ENCODE measurements at places on chromosomes 12 and 14.
A peak's percentile ranks its signal among the peaks of the same experiment; 100 is the strongest.

DNA sequence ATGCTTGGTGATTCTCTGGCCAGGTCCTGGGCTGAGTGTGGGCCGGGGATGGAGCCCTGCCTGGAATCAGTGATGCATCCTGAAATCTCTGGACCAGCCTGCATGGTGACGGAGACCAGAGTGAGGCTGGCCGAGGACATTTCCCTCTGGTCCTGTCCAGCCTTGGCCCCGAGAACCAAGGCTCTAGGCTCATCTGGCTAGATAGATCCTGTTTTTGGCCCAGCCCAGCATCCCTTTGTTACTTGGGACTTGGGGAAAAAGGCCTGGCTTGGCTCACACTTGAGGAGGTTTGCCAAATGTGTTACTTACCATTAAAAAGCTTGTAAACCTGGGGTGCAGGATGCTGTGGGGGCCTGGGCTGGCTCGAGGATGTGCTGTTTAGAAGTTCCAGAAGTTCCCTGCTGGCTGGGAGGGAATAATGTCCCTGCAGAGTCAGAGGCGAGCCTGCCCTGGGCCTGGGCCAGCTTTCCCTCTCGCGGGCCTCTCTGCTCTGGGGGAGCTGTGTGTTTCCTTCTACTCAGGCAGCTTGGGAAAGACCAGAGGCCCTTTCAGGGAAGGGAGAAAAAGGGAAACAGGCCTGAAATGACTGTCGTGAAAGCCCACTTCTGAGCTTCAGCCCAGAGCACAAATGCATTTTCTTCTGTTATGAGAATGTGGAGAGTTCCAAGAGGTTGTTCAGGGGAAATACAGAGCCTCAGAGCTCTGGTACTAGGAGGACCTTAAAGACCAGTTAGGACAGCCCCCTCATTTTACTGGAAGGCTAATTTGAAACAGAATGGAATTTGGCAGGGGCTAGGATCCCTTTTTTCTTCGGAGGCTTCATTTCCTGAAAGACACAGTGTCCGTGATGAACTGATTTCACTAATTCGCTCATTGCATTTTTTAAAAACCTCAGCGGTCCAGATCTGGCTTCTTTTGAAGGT lies 47.2 kb upstream of the CTDSP2 start:
- DNase-seq: no peak

- no peak for DNase-seq
Measured at GRCh38 chr12:27645671-27646070, 50.6 kb upstream of the REP15 start.

DNA sequence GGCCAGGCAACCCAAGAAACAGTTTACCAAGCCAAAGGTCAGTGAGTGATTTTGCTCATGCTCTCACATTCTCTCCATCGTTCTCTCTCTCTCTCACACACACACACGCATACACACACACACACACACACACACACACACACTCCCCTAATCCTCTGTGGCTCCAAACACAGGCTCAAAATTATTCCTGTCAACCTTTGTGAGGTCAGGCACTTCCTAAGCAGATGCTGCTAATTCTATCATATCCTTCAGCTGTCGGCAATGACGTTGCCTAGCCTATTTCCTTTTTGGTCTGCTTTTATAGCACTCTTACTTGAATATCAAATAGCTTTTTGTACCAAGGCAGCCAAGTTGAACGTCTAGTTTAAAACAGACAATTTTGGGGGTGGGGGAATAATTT lies 98.9 kb upstream of the EGLN3 start:
- DNase-seq: no peak

GRCh38 chr12:110012137-110012536 lies 12.9 kb downstream of the ANKRD13A start:
- DNase-seq: no peak

DNA sequence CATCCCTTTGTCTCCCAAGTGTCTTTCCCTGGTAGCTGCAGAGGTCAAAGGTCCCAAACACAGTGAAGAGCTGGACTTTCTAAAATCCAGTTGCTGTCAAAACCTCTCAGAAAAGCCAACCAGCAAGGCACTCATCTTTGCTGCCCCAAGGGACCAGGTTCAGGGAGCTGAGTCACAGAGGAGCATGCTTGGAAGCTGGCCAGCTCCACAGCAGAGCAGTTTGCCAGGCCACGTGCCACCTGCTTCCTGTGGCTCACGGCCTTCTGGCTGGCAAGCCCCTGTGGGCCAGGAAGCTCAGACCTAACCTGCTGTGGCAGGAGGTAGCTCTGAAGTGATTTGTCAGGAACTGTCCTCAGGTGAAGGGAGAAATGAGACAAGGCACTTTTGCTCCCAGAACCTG lies 3.6 kb downstream of the ISCU start:
- DNase-seq: peak; percentile 40

DNA sequence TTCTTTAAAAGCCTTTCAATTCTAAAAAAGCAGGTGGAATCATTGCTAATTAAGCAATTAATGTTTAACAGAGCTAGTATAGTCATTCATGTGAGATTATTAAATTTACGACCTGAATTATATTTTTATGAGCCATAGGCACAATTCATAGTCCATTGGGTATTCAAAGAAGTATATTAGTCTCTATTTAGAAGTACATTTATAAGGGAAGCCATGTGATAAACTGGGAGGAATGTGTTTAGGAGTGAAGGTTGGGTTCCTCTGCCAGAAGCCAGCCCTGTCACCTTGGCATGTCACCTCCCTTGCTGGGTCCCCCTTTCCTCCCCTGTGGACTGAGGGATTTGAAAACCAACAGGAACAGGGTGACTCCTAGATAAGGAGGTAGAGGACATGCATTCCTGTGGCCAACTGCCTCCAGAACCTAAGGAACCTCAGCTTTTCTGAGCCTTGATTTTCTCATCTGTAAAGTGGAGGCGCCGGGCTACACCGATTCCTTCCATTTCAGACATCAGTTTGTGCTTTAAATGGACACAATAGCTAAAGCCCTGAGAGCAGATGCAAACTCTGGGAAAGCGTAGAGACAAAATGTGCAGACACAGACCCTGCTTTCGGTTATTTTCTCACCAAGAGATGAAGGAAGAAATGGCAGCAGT lies 5.4 kb upstream of the KRT2 start:
- no peak for DNase-seq

DNA sequence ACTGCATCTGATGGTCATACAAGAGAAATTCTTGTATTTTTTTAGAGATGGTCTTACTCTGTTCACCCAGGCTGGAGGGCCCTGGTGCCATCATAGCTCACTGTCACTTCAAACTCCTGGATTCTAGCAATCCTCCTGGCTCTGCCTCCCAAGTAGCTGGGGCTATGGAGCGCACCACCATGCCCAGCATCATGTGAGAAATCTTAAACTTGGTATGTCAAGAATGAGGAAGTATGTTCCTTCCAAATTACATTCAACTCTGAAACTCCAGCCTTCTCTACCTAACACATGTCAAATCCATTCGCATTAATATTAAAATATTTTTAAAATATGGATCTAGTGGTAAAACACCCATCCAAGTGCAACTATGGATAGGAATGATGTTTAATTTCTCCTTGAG lies 27.5 kb upstream of the CDKN3 start:
- no peak for DNase-seq

- no peak for DNase-seq
Measured at GRCh38 chr12:127143020-127143419, 1124.0 kb upstream of the TMEM132C start.

DNA sequence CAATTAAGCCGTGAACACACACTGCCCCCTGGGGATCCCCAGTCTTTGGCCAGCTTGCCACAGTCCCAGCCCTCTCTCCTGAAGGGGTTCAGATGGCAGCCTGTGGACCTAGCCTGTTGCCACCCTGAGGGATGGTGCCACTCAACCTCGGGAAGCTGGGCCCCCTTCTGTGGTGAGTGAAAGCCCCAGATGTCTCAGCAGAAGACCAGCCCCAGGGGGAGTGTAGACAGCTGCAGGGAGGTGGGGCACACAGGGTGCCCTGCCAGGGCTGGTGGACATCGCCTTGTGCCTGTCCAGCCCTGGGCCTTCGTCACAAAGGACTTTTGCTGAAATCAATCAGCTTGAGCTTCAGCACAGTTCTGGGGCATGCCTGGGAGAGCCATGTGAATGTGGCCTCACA lies 32.4 kb downstream of the C14orf132 start:
- DNase-seq: no peak

Data from stimulated activated CD8-positive, alpha-beta memory T cell treated with anti-CD3 and anti-CD28 coated beads, Interleukin-12 subunit alpha, Interleukin-12 subunit beta, amount 100 ng/mL, for 1 hour (primary cell).